ENCODE measurements at places on chromosomes 12 and 14.
A peak's percentile ranks its signal among the peaks of the same experiment; 100 is the strongest.

DNA sequence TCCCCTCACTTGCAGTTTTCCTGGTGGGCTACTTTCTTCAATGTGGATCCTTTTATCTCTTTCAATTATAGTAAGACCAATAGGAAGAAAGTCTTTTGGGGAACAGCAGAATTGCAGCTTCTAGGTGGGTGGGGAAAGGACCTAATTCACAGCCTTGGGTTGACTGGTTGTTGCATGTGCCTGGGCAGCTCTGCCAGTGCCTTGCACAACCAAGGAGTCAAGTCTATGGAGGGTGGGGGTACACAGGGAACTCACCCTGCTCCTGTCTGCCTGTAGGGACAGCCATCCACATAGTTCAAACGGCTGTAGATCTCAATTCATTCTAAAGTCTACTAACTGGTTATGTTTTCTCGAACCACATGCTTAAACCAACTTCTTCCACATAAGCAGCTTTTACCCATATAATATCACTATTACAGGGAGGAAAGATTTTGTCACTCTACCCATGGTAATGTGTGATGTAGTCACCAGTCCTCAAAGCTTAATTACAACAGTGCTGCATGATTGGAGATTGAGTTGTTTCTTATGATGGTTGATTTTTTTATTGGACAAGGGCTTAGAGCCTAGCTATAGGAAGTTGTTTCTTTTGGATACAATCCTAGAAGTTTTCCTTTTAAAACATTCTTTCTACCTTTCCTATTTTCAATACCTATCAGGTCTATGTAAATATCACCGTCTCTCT lies 117.7 kb upstream of the FRMD6 start:
- DNase-seq = no peak

- peak; percentile 7 for DNase-seq
These were observed 45.0 kb upstream of the OR6J1 start for GRCh38 chr14:22689199-22689598.

- no peak for DNase-seq
These were observed 310.7 kb downstream of the AEBP2 start for GRCh38 chr12:19749906-19750574.

DNA sequence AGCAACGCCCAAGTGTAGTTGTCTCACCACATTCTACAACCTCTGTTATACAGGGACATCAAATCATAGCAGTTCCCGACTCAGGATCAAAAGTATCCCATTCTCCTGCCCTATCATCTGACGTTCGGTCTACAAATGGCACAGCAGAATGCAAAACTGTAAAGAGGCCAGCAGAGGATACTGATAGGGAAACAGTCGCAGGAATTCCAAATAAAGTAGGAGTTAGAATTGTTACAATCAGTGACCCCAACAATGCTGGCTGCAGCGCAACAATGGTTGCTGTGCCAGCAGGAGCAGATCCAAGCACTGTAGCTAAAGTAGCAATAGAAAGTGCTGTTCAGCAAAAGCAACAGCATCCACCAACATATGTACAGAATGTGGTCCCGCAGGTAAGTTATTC lies 123.0 kb downstream of the ARID2 start:
- DNase-seq = no peak

- no peak for DNase-seq
These were observed 101.8 kb upstream of the DYRK2 start for GRCh38 chr12:67546746-67547145.

DNA sequence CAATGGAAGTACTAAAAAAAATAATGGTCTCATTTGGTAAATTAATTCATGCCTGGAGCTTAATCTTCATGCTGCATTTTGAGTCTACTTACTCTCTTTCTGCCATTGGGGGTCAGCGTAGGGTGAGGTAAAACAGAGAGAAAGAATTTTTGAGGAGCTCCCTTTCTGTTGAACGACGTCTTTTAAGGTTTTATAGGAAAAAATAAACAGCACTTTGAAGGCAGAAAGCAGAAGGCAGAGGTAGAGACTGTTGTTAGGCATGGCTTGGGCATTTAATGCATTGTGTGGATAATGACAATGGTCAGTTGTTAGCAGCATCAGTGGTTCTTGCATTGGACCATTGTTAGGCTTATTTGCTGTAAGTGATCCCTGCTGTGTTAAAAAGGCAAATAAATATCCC lies 557.2 kb upstream of the STXBP6 start:
- DNase-seq = peak; percentile 83

DNA sequence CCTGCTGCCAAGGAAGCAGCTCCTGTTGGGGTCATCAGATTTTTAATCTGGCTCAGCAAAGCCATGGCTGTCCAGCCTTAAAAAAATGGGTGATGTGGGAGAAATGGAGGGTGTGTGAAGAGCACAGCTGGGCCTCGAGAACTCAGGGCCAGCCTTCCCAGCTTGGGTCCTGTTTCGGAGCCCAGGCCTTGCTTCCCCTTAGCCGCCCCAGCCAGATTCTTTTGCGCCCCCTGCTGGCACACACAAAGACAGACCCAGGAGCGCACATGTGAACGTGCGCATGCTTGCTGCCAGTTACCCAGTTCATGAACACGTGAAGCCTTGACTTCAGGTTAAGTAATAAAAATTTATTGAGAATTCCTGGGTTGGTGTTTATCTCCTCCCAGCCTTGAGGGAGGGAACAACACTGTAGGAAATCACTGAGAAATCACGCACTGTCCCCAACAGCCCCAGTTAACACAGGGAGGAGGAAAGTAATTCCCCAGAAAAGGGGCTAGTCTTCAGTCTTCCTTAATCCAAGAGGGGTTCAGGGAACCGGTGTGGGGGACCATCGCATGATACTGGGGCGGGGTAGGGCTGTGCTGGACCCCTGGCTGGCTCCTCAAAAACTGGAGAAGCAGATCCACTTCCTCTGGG lies 5.3 kb downstream of the PHB2 start:
- DNase-seq = peak; percentile 86

GRCh38 chr14:68849416-68849815 lies 56.5 kb upstream of the ZFP36L1 start:
- no peak for DNase-seq

DNA sequence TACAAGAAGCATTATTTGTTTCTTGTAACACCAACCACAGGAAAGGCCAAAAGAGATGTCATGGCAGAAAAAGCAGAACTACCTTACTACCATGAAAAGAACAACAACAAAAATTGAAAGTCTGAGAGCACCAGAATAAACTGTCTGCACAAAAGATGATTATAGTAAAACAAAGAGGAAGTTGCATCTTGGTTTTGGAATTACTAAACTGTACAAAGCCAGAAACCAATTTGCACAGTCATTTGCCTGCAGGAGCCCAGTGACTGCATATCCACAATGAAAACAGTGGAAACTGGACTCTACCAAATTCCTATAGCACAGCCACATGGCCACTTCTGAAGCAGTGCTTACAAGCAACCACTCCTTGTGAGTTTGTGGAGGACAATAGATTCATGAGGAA lies 276.2 kb downstream of the SSPN start:
- DNase-seq = peak; percentile 91

- no peak for DNase-seq
These were observed 36.2 kb upstream of the PAX9 start for GRCh38 chr14:36625436-36625835.

GRCh38 chr14:57560681-57561080 lies 67.0 kb upstream of the CCDC198 start:
- DNase-seq = no peak

- DNase-seq = no peak
These were observed 67.4 kb downstream of the MVK start for GRCh38 chr12:109640961-109641360.

GRCh38 chr12:76020281-76020680 lies 11.3 kb downstream of the PHLDA1 start:
- DNase-seq = no peak

GRCh38 chr12:114291389-114292060 lies 114.4 kb downstream of the TBX5 start:
- DNase-seq = no peak

DNA sequence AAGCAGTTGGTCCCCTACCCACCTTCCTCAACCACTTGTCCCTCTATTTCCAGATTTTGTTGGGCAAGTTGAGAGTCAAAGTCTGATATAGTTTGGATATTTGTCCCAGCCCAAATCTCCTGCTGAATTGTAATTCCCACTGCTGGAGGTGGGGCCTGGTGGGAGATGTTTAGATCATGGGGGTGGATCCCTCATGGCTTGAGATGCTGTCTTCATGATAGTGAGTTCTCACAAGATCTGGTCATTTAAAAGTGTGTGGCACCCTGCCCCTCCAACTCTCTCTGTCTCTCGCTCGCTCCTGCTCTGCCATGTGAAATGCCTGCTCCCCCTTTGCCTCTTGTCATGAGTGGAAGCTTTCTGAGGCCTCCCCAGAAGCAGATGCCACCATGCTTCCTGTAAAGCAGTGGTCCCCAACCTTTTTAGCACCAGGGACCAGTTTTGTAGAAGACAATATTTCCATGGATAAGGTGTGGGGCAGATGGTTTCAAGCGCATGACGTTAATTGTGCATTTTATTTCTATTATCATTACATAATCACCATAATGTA lies 37.3 kb upstream of the BCL11B start:
- no peak for DNase-seq

DNA sequence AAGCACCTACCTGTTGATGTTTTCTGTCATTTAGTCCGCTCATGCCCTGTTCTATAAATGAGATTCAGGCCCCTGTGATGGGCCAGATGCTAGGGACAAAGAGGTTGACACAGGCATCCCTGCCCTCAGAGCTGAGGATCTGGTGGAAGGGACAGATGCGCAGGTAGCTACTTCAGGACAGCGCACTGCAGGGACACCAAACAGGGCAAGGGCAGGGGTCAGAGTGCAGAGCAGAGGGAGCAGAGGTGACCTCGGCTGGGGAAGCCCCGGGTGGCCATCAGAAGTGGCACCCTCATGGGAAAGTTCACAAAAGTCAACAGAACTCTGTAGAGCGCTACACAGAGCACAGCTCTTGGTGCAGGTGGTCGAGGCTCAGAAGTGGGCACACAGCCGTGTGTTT lies 5.6 kb upstream of the PNMA1 start:
- DNase-seq = no peak

DNA sequence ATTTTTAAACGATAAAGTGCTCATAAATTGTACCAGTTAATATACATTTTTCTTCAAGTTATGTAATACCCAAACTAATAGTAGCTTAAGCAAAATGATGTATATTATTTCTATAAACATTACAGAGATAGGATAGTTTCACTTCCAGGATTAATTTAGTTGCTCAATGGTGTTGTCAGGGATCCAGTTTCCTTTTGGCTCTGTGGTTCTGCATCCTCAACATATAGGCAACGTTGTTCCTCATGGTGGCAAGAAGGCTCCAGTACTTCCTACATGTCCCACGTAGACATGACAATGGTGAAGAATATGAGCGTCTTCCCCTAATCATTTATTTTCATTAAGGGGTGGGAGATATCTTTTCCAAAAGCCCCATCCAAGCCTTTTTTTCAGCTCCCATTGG lies 60.7 kb upstream of the DCD start:
- no peak for DNase-seq

DNA sequence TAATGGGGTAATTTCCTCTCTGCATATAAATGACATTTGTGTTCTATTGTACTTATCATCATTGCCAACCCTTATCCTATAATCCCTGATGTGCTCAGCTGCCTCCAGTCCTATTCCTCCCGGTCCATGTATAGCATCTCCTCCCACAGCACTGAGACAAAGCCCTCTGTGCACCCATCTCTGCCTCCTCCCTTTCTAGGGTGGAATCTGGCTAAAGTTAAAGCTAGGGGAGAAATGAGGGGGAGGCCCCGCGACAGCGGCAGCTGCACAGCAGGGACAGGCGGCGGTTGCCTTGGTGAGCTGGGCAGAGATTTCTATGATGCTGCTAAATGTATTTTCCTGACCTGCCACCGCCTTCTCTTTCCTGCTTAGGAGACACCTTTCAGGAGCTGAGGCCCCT lies 12.8 kb upstream of the ZDHHC22 start:
- no peak for DNase-seq

DNA sequence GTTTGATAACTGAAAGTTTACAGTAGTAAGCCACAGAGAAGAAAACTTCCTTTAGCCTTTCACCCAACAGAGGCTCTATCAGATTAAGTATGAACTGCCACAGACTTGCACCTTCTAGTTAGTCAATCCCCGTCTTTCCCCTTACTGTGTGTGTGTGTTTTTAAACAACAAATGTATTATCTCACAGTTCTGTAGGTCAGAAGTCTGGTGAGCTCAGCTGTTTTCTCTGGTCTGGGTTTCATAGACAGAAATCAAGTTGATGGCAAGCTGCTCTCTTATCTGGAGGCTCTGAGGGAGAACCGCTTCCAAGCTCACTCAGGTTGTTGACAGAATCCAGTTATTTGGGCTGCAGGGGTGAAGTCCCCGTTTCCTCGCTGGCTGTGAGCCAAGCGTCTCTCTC lies 320.5 kb downstream of the PRKD1 start:
- no peak for DNase-seq

GRCh38 chr12:84841591-84841990 lies 71.0 kb downstream of the SLC6A15 start:
- DNase-seq = no peak

DNA sequence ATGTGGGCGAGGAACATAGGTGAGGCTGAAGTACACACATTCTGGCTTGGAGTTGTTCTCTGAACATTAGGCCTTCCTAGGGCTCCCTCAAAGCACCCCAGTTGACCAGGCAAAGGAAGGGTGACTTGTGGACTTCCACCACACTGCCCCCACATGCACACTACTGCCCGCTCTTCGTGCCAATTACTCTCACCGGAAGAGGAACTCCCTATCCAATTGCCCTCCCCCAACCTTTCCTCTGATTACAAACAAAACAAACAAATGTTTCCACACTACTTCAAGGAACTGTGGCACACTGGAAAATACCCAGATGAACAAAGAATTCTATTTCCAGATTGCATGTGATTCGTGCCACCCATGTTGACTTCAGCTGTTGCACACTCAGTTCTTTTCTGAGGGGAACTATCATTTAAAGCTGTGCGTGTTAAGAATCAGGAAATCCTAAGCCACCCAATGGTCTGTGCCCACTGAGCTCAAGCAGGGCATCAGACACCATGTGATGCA lies 139.3 kb downstream of the SSPN start:
- peak; percentile 90 for DNase-seq

- DNase-seq = no peak
These were observed 6.2 kb upstream of the STYX start for GRCh38 chr14:52723514-52724359.

- no peak for DNase-seq
These were observed 23.6 kb downstream of the BDKRB1 start for GRCh38 chr14:96279564-96279963.

All from pons (tissue), 1 donor.